ENCODE measurements at places on chromosomes 3 and 15.

DNA sequence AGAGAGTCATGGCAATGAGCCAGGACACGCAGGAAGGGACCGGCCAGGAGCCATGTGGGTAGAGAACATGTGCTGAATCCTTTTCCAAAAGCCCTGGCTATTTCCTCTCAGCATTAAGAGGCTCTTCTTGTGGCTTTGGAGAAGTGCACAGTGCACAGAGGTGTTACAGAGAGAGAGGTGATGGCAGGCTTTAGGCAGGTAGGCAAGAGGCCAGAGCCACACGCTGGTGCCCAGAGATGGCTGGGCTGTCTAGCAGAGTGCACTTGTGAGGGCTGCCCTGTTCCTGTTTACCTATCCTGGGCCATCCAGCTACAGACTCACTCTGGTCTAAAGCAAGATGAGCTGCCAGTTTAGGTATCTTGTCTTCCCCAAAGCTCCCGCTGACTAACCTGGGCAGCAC, 402.6 kb downstream of the OCA2 start:
- DNase-seq, result no peak

GRCh38 chr15:27705056-27705455, 394.1 kb downstream of the OCA2 start:
- no peak for DNase-seq

- no peak for DNase-seq
Measured at GRCh38 chr15:87477737-87478686, 778.5 kb downstream of the NTRK3 start.

- DNase-seq, result no peak
Measured at GRCh38 chr3:109268181-109268580, 48.1 kb downstream of the DPPA2 start.

DNA sequence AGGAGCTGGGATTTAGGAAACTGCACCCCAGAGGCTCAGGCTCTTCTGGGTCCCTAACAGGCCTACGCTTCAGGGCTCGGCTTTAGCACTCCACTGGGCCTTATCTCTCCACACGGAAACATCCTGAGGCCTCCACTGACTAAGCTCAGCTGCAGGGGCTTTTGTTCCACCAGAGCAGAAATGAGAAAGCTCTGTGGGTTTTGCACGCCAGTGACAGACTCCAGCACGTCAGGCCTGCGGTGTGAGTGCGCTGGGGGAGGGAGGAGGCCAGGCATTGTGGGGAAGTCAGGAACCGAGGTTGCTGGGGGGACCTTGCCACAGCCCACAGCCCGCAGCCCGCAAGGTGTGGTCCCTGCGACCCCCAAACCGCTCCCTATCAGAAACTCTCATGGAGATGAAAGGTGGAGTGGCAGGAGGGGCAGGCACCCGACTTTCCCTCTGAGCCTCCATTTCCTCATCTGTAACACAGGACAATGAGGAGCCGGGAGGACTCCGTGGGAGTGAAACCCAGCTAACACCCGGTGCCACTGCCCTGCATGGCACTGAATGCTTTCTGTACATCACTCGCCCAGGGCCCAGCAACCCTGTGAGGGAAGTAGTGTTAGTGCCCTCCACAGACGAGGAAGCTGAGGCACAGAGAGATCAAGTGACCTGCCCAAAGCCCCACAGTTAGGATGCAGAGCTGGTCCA, 106.5 kb downstream of the TPRA1 start:
- no peak for DNase-seq

All from CD4-positive, alpha-beta T cell treated with Interleukin-17A for 4 hours (primary cell).